ENCODE measurements at places on chromosomes 2 and 18. TPM values are rescaled to one million over a fixed set of nuclear protein-coding genes. Genes with fewer than 3 reads are reported as not detected.

- DNase-seq, result no peak
Observed at GRCh38 chr18:69648486-69648885, 247.8 kb downstream of the DOK6 start.

Gene ANKRD30BL
- polyA plus RNA-seq, result 0.26 TPM

DNA sequence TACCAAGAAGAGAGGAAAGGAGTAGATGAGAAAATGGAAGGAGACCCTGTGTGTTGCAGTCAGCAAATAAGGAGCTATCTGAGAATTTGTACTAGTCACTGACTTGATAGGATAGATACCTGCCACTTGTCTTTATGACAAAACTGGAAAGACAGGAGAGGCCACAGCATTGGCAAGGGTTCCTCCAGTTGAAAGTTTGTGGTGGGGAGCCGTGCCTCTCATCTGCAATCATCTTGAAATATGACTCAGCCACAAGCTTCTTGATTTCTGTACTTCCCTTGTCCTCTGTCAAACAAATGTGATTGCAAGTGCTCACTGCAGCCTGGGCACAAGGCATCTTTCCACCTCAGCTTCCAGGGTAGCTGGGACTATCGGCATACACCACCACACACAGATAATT lies 99.1 kb downstream of the GREB1L start:
- DNase-seq, result no peak

GRCh38 chr2:105782646-105783045 lies 37.9 kb downstream of the NCK2 start:
- no peak for DNase-seq

Gene HTR2B
- 0.22 TPM for polyA plus RNA-seq

Gene NETO1
- 0.30 TPM for polyA plus RNA-seq

- peak; percentile 97 for DNase-seq
Observed at GRCh38 chr2:70029814-70030409, 57.4 kb upstream of the PCBP1 start.

DNA sequence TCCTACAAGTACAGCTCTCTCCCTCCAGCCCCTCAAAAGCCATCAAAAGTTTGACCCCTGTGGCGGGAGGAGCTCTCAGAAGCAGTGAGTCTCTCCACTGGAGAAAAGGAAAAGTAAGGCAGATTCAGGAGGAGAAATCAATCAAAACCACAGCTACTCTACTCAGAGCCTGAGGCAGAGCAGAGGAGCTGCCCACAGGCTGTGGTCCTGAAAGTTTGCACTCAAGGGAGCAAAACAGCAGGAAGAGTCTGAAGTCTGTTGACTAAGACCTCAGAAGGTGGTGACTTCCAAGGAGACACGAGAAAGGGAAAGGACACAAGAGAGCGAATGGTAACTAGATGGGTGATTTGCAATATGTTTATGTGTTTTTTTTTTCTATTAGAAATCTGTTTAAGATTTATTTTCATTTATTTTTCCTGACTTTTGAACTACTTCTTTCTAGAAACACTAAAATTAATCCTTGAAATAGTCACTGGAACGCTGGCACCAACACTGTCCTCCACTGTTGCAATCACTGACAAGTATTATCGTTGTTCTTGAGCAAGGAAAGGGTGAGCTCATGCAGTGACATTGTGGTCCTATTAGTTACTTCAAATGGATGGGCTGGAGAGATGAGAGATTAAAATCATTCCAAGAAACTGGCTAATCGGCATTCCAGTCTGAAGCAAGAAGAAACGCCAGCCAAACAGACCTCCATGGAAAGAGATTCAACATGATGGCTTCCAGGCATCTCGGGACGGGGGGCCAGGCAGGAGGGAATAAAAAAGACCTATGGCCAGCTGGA lies 35.8 kb downstream of the PID1 start:
- peak; percentile 38 for DNase-seq

DNA sequence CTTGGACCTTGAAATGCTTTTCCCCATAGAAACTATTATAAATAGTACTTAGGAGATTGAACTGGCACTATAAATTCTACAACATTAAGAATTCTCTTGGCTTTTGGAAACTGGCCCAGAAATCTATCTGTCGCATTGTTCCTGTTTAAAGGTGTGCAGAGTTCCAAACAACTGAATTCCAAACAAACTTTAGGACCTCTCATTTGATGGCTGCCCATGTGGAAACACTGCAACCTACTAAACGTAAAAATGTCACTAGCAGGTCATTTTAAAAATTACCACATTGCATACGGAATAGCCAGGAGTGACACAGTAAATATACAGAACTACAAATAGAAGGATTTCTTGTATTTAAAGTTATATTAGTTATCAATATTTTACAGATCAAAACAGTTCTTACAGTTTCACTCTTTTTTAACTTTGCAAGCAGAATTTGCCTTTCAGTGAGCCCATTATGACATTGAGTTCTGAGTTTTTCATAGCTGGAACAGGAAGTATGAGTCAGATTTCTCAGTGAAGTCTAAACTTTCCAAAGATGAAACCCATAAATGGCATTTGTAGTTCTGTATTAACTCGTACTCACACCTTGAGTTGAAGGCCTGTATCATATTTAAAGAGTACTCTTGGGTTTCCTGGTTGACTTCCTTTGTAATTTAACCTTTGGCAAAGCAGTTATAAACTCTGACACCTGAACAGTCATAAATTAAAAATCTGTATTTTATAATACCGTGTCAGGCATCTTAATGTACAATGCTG lies 142.3 kb upstream of the BOD1L2 start:
- DNase-seq, result peak; percentile 35

- DNase-seq, result no peak
Observed at GRCh38 chr18:36460324-36460850, 162.9 kb downstream of the FHOD3 start.

GRCh38 chr2:33437297-33437696 lies 39.2 kb upstream of the RASGRP3 start:
- no peak for DNase-seq

- peak; percentile 71 for DNase-seq
Observed at GRCh38 chr2:42743659-42743990, 20.3 kb downstream of the OXER1 start.

Gene CD226
- polyA plus RNA-seq, result 0.44 TPM

DNA sequence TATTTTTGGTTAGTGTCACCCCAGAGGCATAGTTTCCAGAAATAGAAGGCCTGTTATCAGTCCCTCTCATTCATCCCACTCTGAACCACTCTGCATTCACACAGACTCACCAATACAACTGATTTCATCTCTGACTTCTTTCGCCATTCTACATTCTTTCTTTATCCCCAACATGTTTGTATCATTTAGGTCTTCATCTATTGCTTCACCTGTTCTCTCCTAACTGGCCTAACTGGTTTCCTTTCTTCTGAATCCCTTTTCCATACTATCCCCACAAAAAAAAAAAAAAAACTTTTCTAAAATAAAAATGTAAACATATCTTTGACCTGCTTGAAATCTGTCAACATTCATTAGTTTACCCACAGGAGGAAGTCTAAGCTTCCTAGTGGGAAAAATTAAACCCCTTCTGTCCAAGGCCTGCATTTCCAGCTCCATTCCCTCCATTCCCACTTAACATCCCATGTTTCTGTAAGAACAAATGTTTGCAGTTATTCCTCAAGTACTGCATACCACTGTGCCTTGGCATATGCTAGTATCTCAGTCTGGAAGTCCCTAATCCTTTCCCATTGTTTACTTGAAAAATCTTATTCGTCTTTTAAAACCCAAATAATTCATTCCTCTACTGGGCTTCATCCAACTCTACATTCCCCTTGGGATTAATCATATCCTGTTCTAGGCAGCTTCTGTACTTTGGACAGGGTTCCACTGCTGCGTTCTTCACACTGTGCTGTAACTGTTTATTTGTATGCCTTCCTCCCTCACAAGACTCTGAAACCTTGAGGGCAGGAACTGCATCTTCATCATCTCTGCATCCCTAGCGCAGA lies 68.5 kb downstream of the FIGN start:
- peak; percentile 14 for DNase-seq

Gene UGT1A4
- not detected for polyA plus RNA-seq

- no peak for DNase-seq
Observed at GRCh38 chr18:77708826-77709506, 459.3 kb downstream of the GALR1 start.

Gene GAL3ST2
- not detected for polyA plus RNA-seq

GRCh38 chr2:163610817-163611556 lies 124.8 kb downstream of the FIGN start:
- no peak for DNase-seq

GRCh38 chr18:79597831-79598632 lies 81.6 kb upstream of the CTDP1 start:
- no peak for DNase-seq

Gene DNPEP
- 40.2 TPM for polyA plus RNA-seq

DNA sequence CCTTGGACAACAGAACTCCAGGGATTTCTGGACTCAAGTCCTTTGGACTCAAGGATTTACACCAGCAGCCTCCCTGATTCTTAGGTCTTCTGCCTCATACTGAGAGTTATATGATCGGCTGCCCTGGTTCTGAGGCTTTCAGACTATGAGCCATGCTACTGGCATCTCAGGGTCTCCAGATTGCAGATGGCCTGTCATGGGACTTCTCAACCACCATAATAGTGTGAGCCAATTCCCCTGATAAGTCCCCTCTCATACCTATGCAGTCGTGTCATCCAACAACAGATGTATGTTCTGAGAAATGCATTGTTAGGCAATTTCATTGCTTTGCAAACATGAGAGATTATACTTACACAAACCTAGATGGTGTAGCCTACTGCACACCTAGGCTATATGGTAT lies 61.4 kb upstream of the MSTN start:
- DNase-seq, result no peak

- DNase-seq, result peak; percentile 58
Observed at GRCh38 chr2:9037166-9037565, 33.7 kb upstream of the MBOAT2 start.

Gene OSBPL6
- polyA plus RNA-seq, result 5.6 TPM

DNA sequence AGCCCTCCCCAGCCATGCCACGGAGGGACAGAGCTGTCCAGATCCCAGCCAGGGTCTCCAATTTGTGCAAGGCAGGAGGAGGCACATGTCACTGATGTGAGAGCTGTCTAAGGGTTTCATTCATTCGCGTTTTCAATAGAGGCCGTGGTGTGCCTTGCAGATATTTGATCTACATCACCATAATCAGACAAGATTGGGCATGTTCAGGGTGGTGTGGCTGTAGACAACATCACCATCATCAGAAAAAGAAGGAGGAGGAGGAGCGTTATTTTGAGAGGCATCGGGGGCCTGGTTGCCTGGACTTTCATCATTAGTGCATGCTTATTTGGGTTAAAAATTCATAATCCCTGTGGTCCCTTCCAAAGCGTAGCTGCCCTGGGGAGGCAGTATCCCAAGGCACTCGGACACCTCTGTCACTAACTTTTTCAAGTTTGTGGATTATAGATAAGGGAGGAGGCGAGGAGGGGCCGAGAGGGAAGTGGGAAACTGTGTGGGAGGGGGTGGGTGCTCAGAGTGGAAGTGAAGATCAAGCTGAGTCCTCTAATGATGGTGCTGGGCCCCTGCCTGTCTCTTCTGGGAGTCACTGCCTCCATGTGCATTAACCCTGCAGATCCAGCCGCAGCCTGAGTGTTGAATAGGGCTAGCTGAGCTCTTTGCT lies 194.1 kb downstream of the CTIF start:
- no peak for DNase-seq

Gene NDC80
- 10.6 TPM for polyA plus RNA-seq

Gene PJVK
- polyA plus RNA-seq, result 4.5 TPM

Gene CCDC85A
- polyA plus RNA-seq, result 4.2 TPM

DNA sequence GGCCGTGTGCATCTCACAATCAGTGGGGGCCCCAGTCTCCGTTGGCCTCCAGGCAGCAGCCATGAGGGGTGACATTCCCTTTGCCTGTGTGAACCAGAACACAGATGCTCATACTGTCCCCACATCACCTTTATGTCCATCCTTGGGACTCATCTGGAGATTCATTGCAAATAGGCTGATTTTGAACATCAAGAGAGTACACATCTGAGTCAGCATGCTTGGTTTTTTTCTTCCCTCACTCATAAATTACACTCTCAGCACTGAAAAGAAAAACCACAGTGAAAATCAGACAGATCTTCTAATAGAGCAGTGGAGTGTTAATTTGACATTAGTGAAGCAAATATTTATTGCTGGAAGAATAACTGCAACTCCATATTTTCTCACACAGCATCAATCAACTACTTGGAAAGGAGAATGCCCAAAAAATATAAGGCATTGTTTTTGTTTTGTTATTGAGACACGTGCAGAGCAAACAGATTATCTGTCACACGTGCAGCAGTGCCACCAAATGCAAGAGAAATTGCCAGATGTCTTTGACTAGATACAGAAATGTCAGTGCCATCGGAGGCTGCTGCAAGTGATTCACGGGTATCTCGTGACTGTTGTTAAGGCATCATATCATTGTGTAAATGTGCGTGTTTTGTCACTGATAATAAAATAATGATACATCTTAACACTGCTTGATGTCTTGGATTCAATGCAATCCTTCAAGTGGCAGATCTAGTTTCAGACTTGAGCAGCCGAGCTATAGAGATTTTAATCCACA lies 10.9 kb downstream of the APCDD1 start:
- DNase-seq, result no peak

GRCh38 chr2:45912109-45912508 lies 260.6 kb downstream of the PRKCE start:
- no peak for DNase-seq

Gene TTN
- 194 TPM for polyA plus RNA-seq

GRCh38 chr2:43511199-43511598 lies 84.6 kb downstream of the THADA start:
- DNase-seq, result no peak

Gene APOB
- polyA plus RNA-seq, result 0.05 TPM

GRCh38 chr2:169362118-169362893 lies at the start of gene LRP2:
TSS of gene LRP2 (minus strand) at chr2:169362534. CDS start at chr2:169362399, 135 bp downstream.
- peak; percentile 6 for DNase-seq

Gene ZNF516
- polyA plus RNA-seq, result 50.2 TPM

DNA sequence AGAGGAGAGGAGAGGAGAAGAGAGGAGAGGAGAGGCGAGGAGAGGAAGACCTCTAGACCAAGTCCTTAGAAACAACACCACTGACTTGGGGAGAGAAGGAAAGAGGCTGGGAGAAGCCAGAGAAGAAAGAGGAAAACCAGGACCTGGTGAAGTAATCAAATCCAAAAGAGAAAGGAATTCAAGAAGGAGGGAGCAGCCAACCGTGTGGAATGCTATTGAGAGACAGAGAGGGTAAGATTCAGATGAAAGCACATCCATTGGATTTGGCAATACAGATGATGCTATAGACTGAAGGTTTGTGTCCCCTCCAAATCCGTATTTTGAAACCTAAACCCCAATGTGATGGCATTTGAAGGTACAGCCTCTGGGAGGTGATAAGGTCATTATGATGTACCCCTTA lies 50.7 kb downstream of the GALNT14 start:
- no peak for DNase-seq

Gene MTX2
- polyA plus RNA-seq, result 52.2 TPM

Gene TGFA
- 0.40 TPM for polyA plus RNA-seq

Gene ABCG8
- 0.13 TPM for polyA plus RNA-seq

GRCh38 chr2:120773186-120773800 lies 37.6 kb downstream of the GLI2 start:
- DNase-seq, result no peak

GRCh38 chr2:233387667-233388528 lies 33.6 kb downstream of the DGKD start:
- DNase-seq, result peak; percentile 98

GRCh38 chr2:42092084-42092996 lies 44.5 kb downstream of the PKDCC start:
- DNase-seq, result peak; percentile 50

GRCh38 chr18:45408218-45408617 lies 207.1 kb upstream of the SLC14A2 start:
- DNase-seq, result no peak

- DNase-seq, result no peak
Observed at GRCh38 chr2:233015019-233015645, 2.1 kb upstream of the NGEF start.

- peak; percentile 94 for DNase-seq
Observed at GRCh38 chr2:236972491-236973342, 113.0 kb upstream of the COPS8 start.

GRCh38 chr18:67513280-67513679 lies 3.2 kb downstream of the DSEL start:
- DNase-seq, result no peak

Gene RNF181
- 57.4 TPM for polyA plus RNA-seq

Measured in muscle of leg (tissue), 16 donors.